Endothelial cell of umbilical vein (primary cell): ENCODE measurements at places on chromosomes 12 and 14. TPM values are rescaled to one million over a fixed set of nuclear protein-coding genes. Genes with fewer than 3 reads are reported as not detected.

BCL11B gene
- 0.02 and 0.03 TPM in 2 replicates for polyA plus RNA-seq

GRCh38 chr12:81150382-81150781, 72.5 kb downstream of the ACSS3 start:
- DNase-seq, result no peak

HOXC10 gene
- 0.18 TPM in 2 replicates for polyA plus RNA-seq

GRCh38 chr12:6696690-6697583, 3.7 kb downstream of the PIANP start:
- no peak for DNase-seq

DNA sequence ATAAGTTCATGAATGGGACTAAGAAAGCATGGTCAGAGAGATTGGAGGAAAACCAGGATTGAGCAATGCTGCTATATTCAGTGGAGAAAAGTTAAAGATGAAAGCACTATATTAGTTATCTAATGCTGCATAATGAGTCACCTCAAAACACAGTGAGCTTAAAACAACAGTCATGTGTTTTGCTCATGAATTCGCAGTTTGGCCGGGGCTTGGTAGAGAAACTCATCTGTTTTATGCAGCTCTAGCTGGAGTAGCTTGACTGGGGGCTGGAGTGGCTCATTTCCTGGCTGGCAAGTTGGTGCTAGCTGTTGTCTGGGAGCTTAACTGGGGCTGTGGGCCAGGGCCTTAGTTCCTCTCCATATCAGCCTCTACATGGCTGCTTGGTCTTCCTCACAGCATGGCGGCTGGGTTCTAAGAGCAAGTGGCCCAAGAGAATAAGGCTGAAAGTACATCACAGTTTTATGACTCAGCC, 90.1 kb downstream of the ADCK1 start:
- DNase-seq, result no peak

TMTC2 gene
- polyA plus RNA-seq, result 3.4 and 4.1 TPM in 2 replicates

ACOT4 gene
- 0.46 and 0.75 TPM in 2 replicates for polyA plus RNA-seq

GPR68 gene
- 0.36 and 0.75 TPM in 2 replicates for polyA plus RNA-seq

GSC gene
- not detected in 2 replicates for polyA plus RNA-seq

KRT71 gene
- polyA plus RNA-seq, result not detected in 2 replicates

- peak; percentile 74 for DNase-seq
Measured at GRCh38 chr14:68377459-68377858, 415.4 kb downstream of the ZFP36L1 start.
